ENCODE measurements at places on chromosomes 7 and 10.

DNA sequence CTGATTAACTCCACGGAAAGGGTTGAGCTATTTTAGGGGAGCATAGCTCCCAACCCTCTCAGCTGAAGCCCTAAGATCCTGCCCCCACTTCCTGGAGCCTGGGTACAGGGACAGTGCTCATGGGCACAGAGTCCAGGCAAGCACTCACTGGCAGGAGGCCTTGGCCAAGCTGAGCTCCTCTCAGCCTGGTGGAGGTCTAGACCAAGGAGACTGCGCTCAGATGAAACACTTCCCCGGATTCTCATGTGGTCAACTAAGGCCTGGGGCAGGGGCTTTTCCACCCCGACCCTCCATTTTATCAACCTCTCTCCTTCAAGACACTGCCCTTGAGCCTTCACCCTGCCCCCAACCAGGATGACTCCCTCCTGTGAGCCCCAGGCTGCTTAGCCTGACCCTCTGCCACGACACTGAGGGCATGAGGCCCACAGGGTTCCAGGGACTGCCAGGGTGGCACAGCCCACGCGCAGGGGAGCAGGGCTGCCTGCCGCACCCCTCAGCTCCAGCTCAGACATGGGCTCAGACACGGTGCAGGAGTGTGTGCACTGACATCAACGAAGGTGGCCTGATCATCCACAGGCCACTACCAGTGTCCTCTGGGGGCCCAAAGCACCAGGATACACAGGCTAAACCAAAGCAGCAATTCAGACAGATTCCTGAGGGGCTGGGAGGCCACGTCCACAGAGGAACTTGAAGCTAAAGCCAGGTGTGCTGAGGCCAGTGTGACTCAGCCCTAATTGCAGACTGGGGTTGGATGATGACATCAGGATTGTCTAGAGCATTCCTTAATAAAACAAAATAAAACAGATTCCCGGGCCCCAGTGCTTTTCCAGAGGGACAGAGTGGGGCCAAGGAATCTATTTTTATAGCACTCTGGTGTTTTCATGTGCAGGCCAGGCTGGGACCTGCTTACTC lies 18.8 kb downstream of the CHAT start:
- DNase-seq: no peak

GRCh38 chr10:102644066-102644645 lies at the start of gene TRIM8:
TSS of gene TRIM8 (plus strand) at chr10:102644479. CDS start at chr10:102644618, 139 bp downstream.
- no peak for DNase-seq

GRCh38 chr7:30595436-30596013 lies 847 bp downstream of the GARS1 start:
- DNase-seq: no peak

- no peak for DNase-seq
These were observed 141.4 kb downstream of the PLPP4 start for GRCh38 chr10:120598386-120598785.

- DNase-seq: no peak
These were observed 104.5 kb downstream of the CXCL12 start for GRCh38 chr10:44280226-44281014.

DNA sequence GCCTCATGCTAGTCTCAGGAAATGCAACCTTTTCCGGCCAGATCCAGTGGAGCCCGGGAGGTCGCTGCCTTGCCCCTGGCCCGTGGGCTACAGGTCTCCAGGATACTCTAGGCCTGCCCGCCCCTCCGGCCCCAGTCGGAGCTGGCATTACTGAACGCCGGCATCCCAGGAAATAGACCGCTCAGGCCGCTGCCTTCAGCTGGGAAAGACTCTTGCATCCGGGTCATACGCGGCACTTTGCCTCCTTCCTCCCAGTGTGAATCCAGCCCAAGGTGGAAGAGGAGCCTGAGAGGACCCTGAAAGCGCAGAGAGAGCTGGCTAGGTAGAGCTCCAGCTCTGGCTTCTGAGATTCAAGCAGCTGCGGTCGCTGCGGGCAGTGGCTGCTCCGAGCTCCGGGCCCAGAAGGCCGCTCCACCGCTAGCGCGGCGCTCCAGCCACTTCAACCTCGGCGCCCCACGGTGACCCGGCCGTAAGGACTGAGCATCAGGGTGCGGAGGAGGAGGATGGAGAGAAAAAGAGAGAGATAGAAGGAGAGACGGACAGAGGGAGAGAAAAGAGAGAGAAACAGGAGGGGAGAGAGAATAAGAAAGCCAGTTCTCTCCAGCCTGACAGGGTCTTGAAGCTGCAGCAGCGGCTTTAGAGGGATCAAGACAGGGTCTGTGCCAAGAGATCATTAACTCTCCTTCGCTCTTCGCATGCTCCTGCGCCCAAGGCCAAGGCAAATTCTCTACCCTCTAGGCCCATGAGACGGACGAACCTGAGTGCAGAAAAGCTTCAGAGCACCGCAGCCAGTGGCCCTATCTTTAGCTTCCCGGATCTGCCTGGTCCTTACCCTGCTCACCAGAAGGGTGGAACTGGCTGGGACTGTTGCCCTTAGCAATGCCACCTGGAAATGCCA lies 1.8 kb upstream of the HOXA10 start:
- DNase-seq: peak; percentile 75

GRCh38 chr7:28502408-28502807 lies 90.1 kb downstream of the CREB5 start:
- DNase-seq: no peak

DNA sequence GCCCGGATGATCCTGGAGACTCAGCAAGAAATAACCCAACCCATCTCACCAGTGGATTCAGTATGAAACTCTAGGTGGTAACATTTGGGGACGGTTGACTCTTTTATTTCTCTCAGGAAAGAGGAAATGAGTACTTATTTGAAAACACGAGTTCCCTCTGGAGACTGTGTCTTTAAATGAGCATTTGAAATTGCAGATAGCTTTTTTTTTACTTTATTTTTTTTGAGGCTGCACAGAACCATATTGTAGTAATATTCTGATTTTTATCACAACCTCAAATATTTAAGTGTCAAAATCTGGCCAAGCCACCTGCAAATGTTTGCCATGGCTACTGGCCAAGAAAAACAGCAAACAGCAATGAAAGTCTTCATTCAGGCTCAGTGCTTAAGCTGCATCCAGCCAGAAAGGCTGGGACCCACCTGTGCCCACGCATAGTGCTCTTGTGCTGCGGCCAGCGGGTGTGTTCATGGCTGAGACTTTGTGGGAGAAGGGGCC lies 160.8 kb downstream of the CREB5 start:
- peak; percentile 44 for DNase-seq

DNA sequence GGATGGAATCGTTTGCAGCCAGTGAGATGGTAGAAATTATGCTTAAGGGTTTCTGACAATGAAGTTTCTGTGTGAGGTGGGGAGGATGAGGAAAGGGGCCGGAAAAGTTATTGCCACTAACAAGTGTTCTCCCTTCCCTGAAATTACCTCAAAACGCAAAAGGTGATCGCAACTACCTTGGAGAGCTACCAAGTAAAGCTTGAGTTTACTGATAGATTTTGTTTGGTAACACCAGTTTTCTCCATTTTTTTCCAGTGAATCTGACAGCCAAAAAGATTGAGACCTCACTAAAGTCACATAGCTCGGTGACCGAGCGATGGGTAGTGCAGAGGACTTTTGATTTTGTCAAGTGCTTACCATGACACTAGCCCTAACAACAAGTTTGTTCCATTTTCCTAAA lies 1.6 kb downstream of the SUV39H2 start:
- DNase-seq: peak; percentile 19

DNA sequence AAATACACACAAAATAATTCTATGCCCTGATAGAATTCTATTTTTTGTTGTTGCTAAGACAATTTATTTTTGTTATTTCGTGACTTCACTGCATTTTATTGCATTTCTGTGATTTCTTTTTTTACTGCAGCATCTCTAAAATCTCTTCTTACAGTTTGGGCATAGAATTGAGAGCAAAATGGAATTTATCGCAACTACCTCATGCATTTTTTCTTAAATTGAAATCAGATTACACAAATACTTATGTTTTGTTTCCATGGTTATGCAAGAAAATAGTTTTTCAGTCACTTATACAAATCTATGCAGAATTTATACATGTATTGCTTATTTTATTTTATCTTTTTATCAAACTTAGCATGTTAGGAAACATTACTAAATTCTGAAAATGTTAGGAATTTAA lies 781.8 kb upstream of the LRRTM3 start:
- DNase-seq: no peak

- DNase-seq: no peak
These were observed 42.9 kb upstream of the TMEM168 start for GRCh38 chr7:112833082-112833481.

DNA sequence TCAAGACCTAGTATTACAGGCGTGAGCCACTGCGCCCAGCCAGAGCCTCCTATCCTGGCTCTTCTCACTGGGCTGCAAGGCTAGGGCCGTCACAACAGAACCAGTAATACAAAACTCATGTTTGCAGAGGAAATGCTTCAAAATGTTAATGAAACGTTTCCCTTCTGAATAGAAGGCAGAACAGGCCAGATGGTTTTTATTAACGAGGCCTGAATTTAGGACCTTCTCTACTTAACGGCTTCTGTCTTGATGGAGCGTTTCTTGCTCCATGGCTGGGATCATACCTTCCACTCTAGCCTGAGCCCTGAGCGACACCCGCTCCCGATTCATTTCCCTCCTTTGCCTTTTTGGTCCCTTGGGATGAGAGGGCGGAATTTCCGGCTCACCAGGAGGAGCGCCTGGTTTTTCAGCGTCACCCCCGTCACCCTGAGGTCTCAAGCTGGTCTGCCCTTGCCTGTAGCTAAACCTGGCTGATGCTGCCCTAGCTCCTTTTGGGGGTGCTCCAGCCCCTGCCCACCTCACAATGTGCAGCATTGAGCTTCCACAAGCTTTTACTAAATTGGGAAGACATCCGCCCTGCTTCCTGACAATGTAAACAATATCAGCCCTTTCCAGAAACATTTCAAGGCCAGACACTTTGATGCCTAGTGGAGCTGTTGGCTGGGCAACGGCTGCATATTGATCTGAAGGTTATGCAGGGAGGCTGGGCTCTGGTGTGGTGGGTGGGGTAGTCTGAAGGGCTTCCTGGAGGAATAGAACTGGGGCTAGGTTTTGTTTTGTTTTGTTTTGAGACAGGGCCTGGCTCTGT lies 5.2 kb downstream of the CLIP2 start:
- DNase-seq: no peak

DNA sequence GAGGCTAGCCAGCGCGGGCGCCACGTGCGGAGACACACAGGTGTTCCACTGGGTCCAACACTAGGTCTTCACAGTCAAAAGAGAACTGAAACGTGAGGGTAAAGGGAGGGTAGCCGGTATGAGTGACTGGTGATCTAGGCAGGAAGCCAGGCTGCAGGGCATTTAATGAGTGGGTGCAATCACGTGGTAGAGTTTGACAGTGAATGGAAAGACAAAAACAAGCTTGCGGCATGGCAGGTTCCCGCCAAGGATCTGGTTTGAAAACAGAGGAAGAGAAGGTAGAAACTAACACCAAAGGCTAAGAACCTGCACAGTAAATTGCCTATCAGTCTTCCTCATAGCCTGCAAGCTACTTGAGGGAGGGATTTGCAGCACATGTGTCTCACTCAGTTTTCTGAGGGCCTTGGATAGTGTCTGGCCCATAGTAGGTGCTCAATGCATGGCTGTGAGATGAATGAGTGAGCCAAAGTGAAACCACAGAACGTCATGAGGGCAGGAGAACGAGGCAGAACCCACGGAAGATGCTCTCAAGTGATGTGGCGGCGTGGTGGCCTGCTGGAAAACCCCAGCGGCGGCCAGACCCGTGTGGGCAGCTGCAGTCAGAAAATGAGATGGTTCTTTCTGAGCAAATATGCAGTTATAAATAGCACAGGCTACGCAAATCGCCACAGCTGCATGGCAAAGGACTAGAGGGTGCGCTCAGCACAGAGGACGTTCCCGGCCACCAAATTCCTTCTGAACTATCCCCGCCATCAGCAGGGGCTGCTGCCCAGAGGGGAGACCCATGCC lies 183.6 kb upstream of the NFE2L3 start:
- DNase-seq: no peak

- no peak for DNase-seq
These were observed 220.5 kb downstream of the CDK14 start for GRCh38 chr7:90816511-90817142.

DNA sequence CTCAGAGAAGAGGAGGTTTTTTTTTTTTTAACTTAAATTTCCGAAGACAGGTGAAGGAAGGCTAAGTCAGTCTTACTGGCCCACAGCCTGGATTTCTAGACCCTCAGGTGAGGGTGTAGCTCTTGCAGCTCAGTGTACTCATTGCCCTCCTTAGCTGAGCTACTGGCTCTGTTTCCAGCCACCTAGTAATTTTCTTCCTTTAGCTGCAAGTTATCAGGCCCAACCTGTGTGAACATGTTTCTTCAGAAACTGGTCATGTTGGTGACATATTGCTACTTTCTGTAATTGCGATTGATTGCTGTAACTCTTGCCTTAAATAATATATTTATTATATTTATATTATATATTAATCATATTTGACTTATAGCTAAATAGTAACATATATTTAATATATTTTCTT lies 10.0 kb upstream of the TMEM229A start:
- DNase-seq: no peak

- no peak for DNase-seq
These were observed 62.6 kb downstream of the RBM20 start for GRCh38 chr10:110706690-110707098.

GRCh38 chr10:132243141-132243540 lies 56.4 kb downstream of the DPYSL4 start:
- no peak for DNase-seq

- DNase-seq: no peak
These were observed 56.9 kb upstream of the PPP1R3C start for GRCh38 chr10:91689731-91690168.

DNA sequence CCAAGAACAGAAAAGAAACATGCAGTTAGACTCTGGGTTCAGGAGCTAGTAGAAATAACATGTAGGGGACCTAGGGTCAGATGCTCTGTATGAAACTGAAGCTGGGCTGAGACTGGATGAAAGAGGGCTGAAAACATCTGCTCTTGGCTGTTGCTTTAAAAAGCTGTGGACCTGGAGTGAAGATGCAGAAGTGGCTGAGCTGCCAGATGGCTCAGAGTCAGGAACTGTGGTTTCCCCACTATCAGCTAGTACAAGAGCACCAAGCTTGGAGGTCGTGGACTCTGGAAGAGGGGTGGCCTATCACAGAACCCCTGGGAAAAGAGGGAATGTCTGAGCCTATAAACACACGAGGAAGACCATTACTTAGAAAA lies 5.9 kb downstream of the ADK start:
- no peak for DNase-seq

DNA sequence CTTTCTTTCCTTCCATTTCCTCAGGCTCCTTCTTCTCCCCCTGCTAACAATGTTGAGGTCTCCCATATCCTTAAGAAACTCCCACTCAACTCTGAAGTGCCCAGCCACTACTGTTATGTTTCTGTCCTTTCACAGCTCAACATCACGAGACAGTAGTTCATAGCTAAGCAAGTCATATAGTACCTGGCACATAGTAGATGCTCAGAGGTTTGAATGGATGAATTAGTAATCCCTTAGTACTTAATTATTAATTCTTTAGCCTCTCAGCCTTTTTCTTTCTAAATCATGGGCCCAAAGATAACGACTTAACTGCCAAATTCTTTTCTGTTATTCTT lies 22.6 kb downstream of the CSGALNACT2 start:
- no peak for DNase-seq

DNA sequence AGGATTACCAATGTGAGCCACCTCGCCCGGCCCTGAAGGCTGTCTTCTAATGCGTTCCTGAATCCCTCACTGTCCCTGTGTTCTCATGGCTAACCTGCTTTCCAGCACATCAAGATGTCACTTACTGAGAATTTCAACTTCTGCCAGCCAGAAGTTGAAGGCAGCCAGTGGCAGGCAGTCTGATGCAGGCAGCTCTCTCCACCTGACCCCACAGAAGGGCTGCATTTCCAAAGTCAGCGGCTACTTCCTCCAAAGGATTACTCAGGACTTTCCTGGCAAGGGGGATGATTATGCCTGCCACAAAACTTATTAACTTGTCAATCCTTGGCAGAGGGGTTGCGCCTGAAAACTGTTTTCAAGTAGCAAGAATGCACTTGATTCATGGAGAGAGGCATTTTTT lies 1219.4 kb downstream of the TYW1 start:
- DNase-seq: no peak
